ENCODE measurements at places on chromosomes 5 and 9. TPM values are rescaled to one million over a fixed set of nuclear protein-coding genes. Genes with fewer than 3 reads are reported as not detected.

Gene PCDHB11
- total RNA-seq = 9.2 TPM

Gene SLC36A2
- not detected for total RNA-seq

Gene MPDZ
- total RNA-seq = 62.0 TPM

Gene FLT4
- 7.0 TPM for total RNA-seq

- no peak for DNase-seq
- no peaks in the 10 kb centered on the region for H3K36me3 ChIP-seq
- no peak overlapping the region for H3K4me3 ChIP-seq
- H3K27ac ChIP-seq = no peak overlapping the region
- no peaks in the 10 kb centered on the region for H3K4me1 ChIP-seq
These were observed 47.5 kb downstream of the BARX1 start for GRCh38 chr9:93907551-93908199.

GRCh38 chr5:156221816-156222215 lies 105.1 kb upstream of the SGCD start:
- H3K4me3 ChIP-seq = no peak overlapping the region
- no peak overlapping the region for H3K27ac ChIP-seq
- H3K27me3 ChIP-seq = no peaks in the 10 kb centered on the region
- no peak for DNase-seq
- H3K36me3 ChIP-seq = no peaks in the 10 kb centered on the region

GRCh38 chr5:138444078-138444773 lies 5.4 kb downstream of the REEP2 start:
- H3K4me1 ChIP-seq = no peaks in the 10 kb centered on the region
- no peaks in the 10 kb centered on the region for H3K27me3 ChIP-seq
- H3K36me3 ChIP-seq = no peaks in the 10 kb centered on the region
- H3K4me3 ChIP-seq = no peak overlapping the region
- DNase-seq = no peak

DNA sequence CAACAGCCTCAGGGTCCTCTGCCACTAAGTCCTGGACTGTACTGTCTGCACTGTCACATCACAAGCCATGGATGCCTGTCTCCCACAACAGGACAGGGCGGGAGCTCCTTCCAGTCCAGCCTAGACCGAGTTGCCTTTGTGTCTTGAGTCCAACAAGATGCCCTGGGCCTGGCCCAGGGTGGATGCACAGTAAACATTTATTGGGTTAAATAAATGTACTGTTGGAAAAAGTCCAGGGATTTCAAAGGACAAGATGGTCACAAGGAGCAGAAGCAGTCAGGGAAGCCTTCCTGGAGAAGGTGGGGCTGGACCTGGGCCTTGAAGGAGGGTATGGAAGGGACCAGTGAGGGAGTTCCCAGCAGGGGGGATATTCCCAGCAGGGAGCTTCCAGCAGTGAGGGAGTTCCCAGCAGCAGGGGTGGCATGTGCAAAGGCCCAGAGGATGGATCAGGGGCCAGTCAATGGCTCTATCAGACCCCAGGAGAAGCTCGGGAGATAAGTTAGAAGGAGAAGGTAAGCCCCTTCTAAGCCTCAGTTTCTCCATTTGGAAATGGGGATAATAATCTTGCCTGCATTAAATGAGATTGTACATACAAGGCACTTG lies 72.7 kb upstream of the NEURL1B start:
- no peak overlapping the region for H3K27ac ChIP-seq
- no peaks in the 10 kb centered on the region for H3K4me1 ChIP-seq
- no peak for DNase-seq
- no peak overlapping the region for H3K4me3 ChIP-seq
- no peaks in the 10 kb centered on the region for H3K36me3 ChIP-seq

DNA sequence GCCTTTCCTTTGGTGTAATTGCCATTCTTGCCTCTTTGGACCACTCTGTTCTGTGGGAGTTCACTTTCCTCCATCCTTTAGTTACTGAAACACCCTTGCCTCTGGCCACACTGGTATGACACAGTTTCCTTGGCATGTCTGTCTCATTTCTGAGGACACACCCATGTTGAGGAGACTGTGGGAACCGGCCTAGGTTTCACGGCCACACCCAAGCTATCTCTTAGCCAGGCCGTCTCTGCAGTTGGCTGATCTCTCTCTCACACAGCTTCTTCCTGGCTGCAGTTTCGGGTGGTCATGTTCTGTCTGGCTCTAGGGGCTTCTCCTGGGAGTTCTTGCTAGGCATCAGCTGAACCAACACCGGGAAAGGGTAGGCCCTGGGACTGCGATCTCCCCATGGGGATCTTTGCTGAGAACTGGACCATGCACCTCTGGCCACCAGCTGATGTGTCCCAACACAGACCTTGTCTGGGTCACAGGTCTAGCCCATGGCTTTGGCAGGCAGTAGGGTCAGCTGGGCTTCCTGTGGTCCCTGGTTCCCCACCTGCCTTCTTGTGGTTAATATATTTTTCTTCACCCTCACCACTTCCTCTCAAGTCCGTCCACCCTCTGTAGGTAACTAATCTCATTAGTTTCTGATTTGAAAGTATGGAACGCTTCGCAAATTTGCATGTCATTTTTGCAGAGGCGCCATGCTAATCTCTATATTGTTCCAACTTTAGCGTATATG lies 24.9 kb downstream of the ARHGEF37 start:
- no peaks in the 10 kb centered on the region for H3K27me3 ChIP-seq
- no peak overlapping the region for H3K27ac ChIP-seq
- no peaks in the 10 kb centered on the region for H3K4me1 ChIP-seq
- no peak for DNase-seq
- peaks cover 2% of the 10 kb centered on the region for H3K36me3 ChIP-seq

- H3K36me3 ChIP-seq = no peaks in the 10 kb centered on the region
- H3K4me1 ChIP-seq = peaks cover 2% of the 10 kb centered on the region
- no peak overlapping the region for H3K27ac ChIP-seq
- no peaks in the 10 kb centered on the region for H3K27me3 ChIP-seq
- no peak for DNase-seq
These were observed 10.1 kb upstream of the FSD1L start for GRCh38 chr9:105437704-105438103.

Measured in ovary (tissue), 10 donors.